Activated T-cell treated with anti-CD3 and anti-CD28 coated beads, Interleukin-2, amount 50 U/mL, for 72 hours (primary cell): ENCODE measurements at places on chromosomes 13 and 19. TPM values are rescaled to one million over a fixed set of nuclear protein-coding genes. Genes with fewer than 3 reads are reported as not detected.
A peak's percentile ranks its signal among the peaks of the same experiment; 100 is the strongest.

Gene RFPL4AL1
- not detected for total RNA-seq

Gene CRLF1
- not detected for total RNA-seq

Gene KLK13
- not detected for total RNA-seq

Gene CYSLTR2
- total RNA-seq = 4.0 TPM

Gene MAMSTR
- total RNA-seq = 0.69 TPM

Gene CBLC
- total RNA-seq = not detected

DNA sequence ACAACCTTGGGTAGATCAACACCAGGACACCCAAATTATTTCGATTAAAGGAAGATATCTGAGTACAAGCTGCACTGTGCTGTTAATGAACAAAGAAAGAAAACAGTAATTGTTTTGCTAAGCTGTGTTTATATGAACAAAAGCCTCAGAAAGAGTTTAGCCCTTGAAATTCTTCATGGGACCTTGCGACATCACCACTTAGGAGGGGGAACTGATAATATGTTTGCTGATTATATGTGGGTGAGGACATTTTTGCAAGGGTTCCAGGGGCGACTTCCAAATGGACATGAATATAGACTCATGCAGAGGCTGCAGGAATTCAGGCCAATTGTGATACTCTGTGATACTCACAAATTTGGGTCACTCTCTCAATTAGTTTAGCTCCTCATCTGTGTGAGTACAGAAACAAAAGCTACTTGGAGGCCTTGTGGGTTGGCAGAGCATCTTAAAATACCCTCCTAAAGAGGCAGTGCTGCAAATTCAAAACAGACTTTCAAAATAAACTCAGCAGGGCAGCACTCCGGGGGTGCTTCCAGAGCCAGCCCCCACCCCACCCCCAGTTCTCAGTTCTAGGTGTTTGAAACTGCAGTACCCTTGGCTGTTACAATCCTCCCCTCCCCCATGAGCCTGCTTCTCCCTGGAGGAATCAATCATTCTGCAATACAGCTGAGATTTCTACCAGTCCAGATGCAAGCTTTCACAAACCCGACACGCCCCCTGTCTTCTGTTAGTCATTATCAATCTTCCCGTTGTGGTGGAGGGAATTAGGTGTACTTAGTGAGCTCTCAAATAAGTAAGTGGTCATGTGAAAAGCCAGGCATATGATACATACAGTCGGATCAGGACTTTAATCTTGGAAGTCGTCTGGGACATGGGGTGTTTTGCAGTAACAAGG, 97.0 kb upstream of the MBNL2 start:
- no peaks in the 10 kb centered on the region for H3K36me3 ChIP-seq
- peak overlapping the region; percentile 66 for H3K4me3 ChIP-seq
- peak; percentile 50 for DNase-seq
- no peak overlapping the region for H3K27ac ChIP-seq
- H3K4me1 ChIP-seq = peaks cover 42% of the 10 kb centered on the region

- H3K4me1 ChIP-seq = no peaks in the 10 kb centered on the region
- H3K4me3 ChIP-seq = no peak overlapping the region
- DNase-seq = no peak
- no peaks in the 10 kb centered on the region for H3K36me3 ChIP-seq
- no peaks in the 10 kb centered on the region for H3K27me3 ChIP-seq
These were observed 16.0 kb upstream of the HSD17B14 start for GRCh38 chr19:48852292-48852691.

DNA sequence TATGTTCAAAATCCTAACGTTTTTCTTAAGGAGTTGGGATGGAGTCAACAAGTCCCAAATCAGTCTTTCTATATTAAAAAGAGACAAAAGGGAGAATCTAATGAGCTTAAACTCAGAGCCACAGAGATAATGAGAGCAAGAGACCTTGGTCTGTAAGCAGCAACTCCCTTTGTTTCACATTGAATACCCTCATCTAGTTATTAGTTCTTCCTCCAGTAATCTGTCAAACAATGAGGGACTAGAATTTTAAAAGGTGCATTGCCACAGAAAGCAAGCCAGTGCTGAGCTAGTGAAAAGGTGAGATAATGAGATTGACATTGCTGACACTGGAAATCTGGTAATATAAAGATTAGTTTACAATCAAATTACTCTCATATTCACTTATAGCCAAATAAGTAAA, 718.6 kb downstream of the DACH1 start:
- H3K4me3 ChIP-seq = no peak overlapping the region
- no peaks in the 10 kb centered on the region for H3K36me3 ChIP-seq
- no peaks in the 10 kb centered on the region for H3K27me3 ChIP-seq
- no peak overlapping the region for H3K27ac ChIP-seq

DNA sequence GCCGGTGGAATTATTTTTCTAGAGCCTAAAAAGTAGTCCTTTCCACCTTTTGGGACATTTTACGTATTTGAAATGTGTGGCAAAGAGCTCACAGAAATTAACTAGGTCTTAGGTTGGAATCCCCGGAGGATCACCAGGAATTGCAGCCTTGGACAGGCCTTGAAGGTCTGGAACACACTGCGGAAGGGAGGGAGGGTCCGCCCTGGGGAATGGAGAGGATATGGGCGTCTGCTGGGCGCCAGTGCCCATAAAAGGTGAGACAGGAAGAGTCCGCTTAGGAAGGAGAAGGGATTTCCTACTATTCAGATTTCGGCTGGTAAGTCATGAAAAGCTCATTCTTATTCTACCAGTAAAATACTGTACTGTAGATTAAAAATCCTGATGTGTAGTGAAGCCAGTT, 111.9 kb downstream of the COL4A2 start:
- no peak overlapping the region for H3K27ac ChIP-seq
- H3K36me3 ChIP-seq = peaks cover under 1% of the 10 kb centered on the region
- H3K27me3 ChIP-seq = peaks cover 91% of the 10 kb centered on the region

DNA sequence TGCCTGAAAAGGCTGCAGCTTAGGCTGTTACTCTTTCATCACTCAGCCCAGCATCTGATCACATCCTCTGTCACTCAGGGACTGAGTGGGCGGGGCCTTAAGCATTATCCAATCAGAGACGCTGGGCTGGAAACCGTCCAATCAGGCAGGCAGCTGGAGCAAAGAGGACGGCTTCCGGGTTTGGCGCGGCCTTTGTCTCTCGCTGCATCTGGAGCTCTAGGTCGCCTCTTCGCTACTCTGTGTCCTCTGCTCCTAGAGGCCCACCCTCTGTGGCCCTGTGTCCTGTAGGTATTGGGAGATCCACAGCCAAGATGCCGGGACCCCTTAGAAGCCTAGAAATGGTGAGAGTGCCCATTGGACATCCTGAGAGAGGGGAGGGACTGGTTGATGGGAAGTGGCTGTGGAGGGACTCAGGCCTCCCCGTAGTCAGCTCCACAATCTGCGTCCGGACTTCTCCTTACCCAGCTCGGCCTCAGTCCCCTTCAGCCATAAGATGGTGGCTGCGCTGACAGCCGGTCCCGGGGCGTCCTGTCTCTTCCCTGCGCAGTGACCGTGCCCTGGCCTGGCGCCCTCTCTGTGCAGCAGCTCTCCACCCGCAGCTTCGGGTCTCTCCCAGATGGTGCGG, at the start of gene ZNF486:
Gene ZNF486 (plus strand): TSS at position 195 of the 625 bp plus-strand sequence. CDS start 117 bp downstream, at position 312.
- H3K27ac ChIP-seq = peak within 1 kb of the TSS; percentile 94
- H3K27me3 ChIP-seq = no peaks in the 10 kb centered on the region
- H3K4me1 ChIP-seq = peaks cover 21% of the 10 kb centered on the region
- peak within 1 kb of the TSS; percentile 97 for H3K4me3 ChIP-seq

GRCh38 chr13:113935001-113935844, 38.7 kb downstream of the C13orf46 start:
- peaks cover 13% of the 10 kb centered on the region for H3K4me1 ChIP-seq
- no peaks in the 10 kb centered on the region for H3K36me3 ChIP-seq
- H3K27ac ChIP-seq = no peak overlapping the region
- H3K27me3 ChIP-seq = peaks cover 14% of the 10 kb centered on the region
- DNase-seq = no peak
- H3K4me3 ChIP-seq = no peak overlapping the region

GRCh38 chr13:113013878-113014751, 45.1 kb downstream of the MCF2L start:
- no peak overlapping the region for H3K4me3 ChIP-seq
- peaks cover 9% of the 10 kb centered on the region for H3K4me1 ChIP-seq
- no peaks in the 10 kb centered on the region for H3K27me3 ChIP-seq
- H3K27ac ChIP-seq = no peak overlapping the region

DNA sequence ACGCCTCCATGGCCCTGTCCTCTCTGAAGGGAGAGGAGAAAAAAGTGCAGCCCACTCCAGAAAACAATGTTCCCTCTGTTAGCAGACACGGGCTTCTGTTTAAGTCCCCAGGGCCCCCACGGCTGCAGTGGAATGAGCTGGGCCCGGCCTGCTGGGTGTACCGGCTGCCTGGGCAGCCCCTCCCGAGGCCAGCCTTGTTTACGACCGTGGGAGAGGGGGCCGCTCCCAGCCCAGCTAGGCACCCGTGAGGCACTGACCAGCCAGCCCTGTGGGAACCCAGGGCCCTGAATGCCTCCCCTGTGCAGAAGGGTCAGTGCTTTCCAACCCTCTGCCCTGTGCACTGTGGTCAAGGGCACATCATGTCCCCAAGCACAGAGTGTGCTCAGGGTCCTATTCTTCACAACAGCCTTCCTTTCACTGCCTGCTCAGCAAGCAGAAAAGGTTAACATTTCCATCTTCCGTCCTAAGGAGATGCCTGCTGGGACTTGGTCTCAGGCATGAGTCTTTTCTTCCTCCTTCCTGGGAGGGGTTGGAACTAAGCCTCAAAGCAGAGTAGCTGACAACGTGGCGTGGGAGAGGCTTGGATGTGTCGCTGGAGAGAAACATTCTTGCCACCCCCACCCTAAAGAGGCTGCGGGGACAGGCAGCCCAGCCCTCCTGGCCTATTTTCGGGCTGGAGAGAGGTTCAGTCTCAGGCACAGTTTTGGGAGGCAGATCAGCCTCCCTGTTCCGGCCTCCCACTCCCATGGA, 90.1 kb downstream of the RGCC start:
- H3K27ac ChIP-seq = no peak overlapping the region
- peaks cover 25% of the 10 kb centered on the region for H3K4me1 ChIP-seq
- no peaks in the 10 kb centered on the region for H3K27me3 ChIP-seq
- no peak overlapping the region for H3K4me3 ChIP-seq
- DNase-seq = no peak

DNA sequence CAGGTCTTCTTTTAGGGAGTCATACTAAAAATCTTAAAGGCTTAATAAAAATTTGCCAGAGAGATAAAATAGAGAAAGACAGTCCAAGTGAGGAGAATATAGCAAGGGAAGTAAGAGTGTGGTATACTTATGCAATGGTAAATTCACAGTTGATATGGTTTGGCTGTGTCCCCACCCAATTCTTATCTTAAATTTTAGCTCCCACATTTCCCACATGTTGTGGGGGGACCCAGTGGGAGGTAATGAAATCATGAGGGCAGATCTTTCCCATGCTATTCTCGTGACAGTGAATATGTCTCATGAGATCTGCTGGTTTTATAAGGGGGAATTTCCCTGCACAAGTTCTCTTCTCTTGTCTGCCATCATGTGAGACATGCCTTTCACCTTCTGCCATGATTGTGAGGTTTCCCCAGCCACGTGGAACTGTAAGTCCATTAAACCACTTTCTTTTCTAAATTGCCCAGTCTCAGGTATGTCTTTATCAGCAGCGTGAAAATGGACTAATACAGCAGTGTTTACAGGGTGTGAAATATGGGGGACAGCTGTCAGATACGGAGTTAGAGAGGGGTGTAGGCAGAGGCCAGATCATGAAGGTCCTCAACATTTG, 115.4 kb downstream of the UGGT2 start:
- H3K4me1 ChIP-seq = no peaks in the 10 kb centered on the region
- no peaks in the 10 kb centered on the region for H3K27me3 ChIP-seq
- DNase-seq = no peak
- no peak overlapping the region for H3K4me3 ChIP-seq
